ENCODE measurements at places on chromosomes 13 and 19.

DNA sequence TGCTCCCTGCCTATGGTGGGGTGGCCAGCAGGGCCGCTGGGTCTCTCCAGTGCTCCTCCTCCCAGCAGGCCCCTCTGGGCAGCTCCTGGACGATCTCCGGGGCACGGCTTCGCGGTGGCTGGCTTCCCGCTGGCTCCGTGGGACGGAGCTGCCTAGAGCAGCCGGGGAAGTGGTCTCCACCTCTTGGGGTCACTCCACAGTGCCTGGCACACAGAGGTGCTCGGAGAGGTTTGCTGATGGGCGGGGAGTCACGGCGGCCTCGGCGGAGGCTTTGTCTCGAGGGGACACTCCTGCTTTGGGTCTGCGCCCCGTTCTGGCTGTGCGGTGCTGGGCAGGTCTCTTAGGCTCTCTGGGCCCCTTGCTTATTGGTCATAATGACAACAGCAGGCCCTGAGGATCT, 9.9 kb upstream of the CACTIN start:
- DNase-seq: no peak

GRCh38 chr19:11337080-11337479, 2.4 kb downstream of the RAB3D start:
- no peak for DNase-seq

DNA sequence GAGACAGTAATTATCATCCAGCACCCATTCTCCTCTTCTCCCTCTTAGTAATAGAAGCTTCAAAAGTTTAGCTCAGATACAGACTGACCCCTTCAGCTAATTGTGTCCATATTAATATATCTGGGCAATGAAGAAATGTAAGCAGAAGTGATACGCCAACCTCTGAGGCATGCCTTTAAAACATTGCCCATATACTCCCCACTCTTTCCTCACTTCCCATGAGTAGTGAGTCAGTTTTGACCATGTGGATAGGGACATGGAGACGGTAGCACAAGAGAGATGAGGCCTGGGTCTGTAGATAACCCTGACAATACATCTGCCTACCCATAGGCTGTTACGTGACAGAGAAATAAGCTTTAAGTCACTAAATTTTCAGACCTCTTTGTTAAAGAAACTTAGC, 147.6 kb downstream of the KCTD12 start:
- DNase-seq: no peak

DNA sequence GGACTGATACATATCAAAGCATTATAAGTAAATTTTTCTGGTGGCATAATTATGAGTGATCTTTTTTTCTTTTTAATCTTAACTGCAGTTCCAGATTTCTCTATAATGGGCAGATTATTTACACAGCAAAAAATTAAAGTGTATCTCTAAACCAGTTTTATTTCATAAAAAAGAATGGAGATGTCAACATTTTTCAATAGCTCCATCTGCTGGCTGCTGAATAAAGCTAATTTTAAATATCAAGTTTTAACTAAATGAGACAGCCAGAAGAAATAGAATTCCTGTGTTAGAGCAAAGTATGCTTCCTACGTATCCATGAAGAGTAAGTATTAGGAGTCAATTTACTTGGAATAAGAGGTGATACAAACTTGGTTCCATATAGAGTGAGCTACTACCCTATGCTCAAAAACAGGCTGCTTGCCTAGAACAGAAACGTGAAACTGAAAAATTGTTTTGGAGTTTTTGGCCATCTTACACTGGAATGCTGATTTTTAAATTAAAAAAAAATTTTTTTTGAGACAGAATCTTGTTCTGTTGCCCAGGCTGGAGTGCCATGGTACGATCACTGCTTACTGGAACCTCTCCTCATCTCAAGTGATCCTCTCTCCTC, 5.0 kb upstream of the PDS5B start:
- no peak for DNase-seq

DNA sequence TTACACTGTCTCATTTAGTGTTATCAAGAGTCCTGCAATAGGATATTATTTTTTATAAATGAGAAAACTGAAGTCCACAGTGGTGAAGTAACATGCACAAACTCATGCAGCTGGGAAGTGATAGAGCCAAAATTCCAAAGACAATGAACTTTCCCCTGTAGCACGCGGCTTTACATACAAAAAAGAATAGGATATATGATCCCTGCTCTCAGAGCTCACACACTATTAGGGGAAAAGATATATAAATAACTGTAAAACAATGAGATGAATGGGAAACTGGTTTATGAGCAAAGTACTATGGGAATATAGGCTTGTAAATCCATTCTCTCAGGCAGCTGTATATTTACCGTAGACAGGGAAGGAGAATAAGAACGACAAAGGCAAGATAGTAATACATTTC, 39.7 kb downstream of the THSD1 start:
- DNase-seq: no peak
